Caco-2 (cell line): ENCODE measurements at places on chromosomes 6 and 20. TPM values are rescaled to one million over a fixed set of nuclear protein-coding genes. Genes with fewer than 3 reads are reported as not detected.

Gene HLA-DOA
- total RNA-seq: not detected in 2 replicates

Gene PLG
- not detected in 2 replicates for total RNA-seq

Gene LTV1
- total RNA-seq: 36.2 and 38.1 TPM in 2 replicates

Gene MYMX
- total RNA-seq: not detected in 2 replicates

Gene HAO1
- total RNA-seq: not detected in 2 replicates

Gene PTPRK
- total RNA-seq: 94.4 and 97.3 TPM in 2 replicates

Gene PACRG
- not detected in 2 replicates for total RNA-seq

Gene WFDC10B
- not detected in 2 replicates for total RNA-seq

Gene LAMP5
- total RNA-seq: not detected in 2 replicates
